ENCODE measurements at places on chromosomes 2 and 18. TPM values are rescaled to one million over a fixed set of nuclear protein-coding genes. Genes with fewer than 3 reads are reported as not detected.

KCNF1 gene
- 1.0 TPM for total RNA-seq

FAM168B gene
- total RNA-seq: 79.6 TPM

ASXL3 gene
- total RNA-seq: not detected

SERPINB10 gene
- total RNA-seq: not detected

SYT4 gene
- total RNA-seq: not detected
